ENCODE measurements at places on chromosomes 7 and 10.

DNA sequence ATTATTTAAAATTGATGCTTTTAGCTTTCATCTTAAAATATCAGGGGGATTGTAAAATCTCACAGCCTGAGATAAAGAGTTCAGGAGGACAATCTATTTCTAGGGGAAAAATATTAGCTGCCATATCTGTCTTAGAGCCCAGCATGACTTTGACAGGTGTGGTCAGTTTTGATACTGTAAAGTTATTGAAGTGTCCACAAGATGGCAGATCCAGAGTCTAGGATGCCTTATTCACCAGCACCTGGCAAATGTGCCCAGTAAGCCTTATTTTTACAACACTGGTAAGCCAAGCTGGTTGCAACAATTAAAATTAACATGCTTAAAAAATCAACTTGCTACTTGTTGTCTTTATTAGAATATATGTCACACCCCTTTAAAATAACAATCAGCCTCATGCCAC lies 579.3 kb downstream of the SH2D4B start:
- peak; percentile 3 for DNase-seq

GRCh38 chr10:35367982-35368381 lies 31.7 kb downstream of the CCNY start:
- DNase-seq: no peak

GRCh38 chr7:116652793-116653192 lies 19.2 kb upstream of the MET start:
- DNase-seq: no peak

GRCh38 chr7:112790586-112791003 lies 402 bp upstream of the TMEM168 start:
- peak; percentile 72 for DNase-seq

GRCh38 chr10:7243139-7243538 lies 167.7 kb downstream of the SFMBT2 start:
- DNase-seq: no peak

DNA sequence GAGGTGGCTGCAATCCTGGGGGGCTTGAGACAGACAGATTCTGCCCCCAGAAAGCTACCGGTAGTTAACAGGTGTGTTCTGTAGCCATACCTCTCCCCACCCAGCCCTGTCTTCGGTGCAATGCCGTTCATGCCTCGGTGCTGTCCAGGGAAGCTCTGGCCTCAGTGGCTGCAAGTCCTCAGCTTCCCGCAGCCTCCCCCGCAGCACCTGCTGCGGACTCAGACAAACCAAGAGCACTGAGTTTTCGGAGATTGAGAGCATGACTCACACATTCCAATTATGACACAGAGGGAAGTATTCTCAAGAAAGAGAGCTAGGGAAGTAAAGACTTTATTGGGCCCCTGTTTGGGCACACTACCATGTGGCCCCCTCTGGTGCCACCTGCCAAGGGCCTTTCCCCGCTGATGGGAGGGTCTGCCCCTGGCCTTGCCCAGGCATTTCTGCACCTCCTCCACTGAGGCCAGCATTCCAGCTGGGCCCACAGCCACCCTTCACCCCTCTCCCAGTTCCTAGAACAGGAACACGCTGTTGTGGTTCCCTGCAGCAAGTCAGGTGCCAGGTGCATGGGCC lies 30.2 kb upstream of the EZH2 start:
- no peak for DNase-seq
